Stimulated activated CD8-positive, alpha-beta memory T cell treated with anti-CD3 and anti-CD28 coated beads, Interleukin-4, amount 100 ng/mL, for 4 hours (primary cell): ENCODE measurements at places on chromosomes 3 and 15.

- DNase-seq, result no peak
Measured at GRCh38 chr3:64440498-64440897, 215.2 kb upstream of the PRICKLE2 start.

DNA sequence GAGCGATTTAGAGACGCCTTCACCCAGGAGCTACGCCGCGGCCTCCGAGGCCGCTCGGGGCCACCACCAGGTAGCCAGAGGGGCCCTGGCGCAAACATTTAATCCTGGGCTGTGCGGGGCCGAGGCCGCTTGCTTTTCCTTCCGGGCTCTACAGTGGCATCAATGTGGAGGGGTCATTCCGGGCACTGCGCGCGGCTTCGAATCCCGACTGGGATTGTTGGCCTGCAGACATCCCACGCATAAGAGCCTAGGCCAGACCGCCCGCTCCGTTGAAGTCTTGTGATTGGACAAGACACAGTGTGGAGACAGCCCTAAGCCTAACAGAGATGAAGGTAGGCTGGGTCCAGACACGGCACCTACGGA, 568 bp upstream of the NCBP2 start:
- no peak for DNase-seq

- DNase-seq, result no peak
Measured at GRCh38 chr3:7640787-7641186, 779.9 kb downstream of the GRM7 start.

DNA sequence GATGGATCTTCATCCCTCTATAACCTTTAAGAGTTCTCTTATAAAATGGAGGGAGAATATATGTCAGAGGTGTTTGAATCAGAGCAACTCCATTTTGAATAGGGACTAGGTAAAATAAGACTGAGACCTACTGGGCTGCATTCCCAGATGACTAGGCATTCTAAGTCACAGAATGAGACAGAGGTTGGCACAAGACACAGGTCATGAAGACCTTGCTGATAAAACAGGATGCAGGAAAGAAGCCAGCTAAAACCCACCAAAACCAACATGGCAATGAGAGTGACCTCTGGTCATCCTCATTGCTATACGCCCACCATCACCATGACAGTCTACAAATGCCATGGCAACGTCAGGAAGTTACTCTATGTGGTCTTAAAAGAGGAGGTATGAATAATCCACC, 211.0 kb downstream of the GBE1 start:
- DNase-seq, result no peak

DNA sequence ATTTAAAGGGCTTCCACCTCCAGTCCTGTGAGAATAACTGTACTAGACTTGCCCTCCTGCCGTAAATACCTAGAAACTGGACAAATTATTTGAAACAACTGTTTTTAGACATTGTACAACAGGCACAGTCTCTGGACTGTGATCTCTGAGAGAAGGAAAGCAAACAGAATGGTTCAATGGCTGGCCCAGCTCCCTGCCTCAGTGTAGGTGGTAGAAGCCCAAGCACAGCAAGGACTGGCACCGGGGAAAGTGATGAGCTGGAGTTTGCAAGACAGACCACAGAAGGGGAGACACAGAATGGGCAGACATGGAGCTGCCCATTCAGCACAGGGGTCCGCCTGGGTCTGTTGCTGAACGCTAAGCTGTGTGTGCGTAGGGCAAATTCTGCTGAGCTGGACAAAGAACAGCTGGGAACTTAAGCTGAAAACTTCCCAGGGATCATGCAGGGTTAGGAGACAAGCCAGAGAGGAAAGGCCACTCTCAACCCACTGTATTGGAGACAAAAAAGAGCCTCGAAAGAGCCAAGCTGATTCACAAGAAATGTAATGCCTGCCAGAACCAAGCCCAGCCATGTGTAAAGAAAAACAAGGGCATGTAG, 52.6 kb upstream of the SEC61A1 start:
- no peak for DNase-seq

DNA sequence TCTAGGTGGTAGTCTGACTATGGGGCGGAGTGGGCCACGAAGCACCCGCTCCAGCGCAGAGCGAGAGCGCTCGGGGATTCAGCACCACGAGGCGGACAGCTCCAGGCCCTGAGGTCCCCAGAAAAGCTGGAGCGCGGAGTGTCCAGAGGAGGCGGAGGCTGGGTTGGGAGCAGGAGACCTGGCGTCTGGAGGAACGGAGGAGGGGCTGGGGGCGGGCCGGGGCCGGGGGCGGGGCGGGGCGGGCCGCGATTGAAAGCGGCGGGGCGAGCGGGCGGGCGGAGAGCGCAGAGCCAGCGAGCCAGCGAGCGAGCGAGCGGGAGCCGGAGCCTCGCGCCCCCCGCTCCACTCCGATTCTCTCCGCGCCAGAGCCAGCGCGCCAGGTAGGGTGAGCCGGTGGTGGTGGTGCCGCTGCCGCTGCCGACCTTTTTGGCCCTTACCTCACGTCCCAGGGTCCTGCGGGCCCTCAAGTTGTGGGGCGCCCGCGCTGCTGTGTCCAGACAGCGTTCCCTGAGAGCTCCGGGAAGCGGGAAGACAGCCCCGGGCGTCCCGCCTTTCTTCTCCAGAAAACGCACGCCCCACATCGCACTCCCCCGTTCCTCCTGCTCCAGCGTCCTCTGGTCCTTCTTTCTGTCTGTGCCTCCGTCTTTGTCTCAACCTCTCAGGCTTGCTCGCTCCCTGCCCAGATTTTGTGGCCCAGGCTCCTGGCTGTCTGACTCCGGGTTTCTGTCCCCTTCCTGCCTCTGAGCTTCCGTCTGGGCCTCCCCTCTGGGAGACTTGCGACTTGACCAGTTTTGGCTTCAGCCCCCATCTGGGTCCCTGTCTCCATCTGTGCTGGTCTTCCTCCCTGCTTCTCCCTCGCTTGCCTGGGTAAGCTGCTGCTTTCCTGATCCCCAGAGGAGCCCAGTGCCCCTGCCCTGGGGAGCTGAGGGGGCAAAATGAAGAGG, at the start of gene GRM2:
Gene GRM2 (plus strand): TSS at position 281 of the 944 bp plus-strand sequence. CDS start 1,916 bp downstream, outside the sequence.
- DNase-seq, result no peak

GRCh38 chr3:29537889-29538609, 257.2 kb downstream of the RBMS3 start:
- DNase-seq, result no peak

GRCh38 chr3:141575879-141576743, 89.3 kb downstream of the RASA2 start:
- DNase-seq, result no peak

- DNase-seq, result no peak
Measured at GRCh38 chr3:194348354-194348753, 2.8 kb downstream of the CPN2 start.

DNA sequence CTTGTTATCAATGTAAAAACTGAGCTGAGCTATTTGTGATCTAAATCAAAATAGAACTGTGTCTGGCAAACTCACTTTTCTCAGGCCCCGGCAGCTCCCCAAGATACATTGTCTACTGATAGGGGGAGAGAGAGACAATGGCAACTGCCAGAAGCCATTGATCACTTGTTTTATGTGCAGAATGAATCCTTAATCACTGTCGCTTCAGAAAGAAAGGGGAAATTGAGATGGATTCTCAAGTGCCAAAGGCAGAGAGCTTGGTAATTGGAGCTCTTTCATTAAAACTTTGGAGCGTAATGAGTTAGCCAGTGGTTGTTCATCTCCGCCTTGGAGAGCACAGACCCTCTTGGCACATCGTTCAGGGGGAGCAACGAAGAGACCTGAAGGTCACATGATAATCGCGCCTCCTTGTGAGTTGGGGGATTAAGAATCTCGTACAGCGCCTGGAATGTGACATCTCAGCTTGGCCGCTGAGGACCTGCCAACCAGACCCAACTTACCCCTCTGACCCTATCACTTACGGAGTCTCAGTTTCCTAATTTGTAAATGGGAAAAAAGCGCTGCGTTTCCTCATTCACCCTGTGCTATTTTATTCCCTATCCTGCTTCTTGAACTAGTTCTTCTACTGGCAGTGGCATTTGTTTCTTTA, 252.8 kb downstream of the VPS13C start:
- DNase-seq, result no peak

- no peak for DNase-seq
Measured at GRCh38 chr3:32498252-32498651, 4.4 kb downstream of the CMTM6 start.

DNA sequence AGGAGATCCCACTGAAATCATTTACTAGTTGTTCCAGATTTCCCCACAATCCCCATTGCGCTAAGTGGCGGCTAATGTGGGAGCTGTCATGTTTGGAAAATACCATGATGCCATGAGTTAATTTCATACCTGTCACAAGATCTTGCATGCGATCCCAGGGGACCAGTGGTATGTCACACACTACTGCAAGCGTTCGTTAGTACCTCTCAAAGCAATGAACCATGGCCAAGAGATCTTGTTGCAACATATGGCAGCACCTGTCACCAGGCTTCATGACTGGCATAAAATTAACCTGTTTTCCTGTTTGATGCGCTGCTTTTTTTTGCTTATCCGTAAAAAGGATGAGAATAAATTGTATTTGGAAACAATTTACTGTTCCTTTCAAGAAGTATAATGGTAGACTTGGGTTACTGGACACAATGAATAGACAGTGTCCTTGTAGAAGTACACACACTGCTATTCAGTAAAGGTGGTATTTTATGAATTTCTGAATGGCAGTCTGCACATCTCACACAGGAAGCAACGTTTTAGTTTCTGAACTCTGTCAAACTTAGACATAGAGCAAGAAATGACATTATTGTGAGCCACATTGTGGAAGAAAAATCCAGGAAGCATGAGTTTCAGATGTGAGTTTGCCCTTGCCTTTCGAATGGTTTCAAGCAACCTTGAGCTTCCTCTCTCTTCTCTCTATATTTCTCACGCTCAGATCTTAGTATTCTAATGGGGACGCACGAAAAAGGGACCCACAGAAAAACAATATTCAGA, 81.9 kb downstream of the CHL1 start:
- no peak for DNase-seq

GRCh38 chr3:187665764-187666402, 4.3 kb downstream of the SST start:
- no peak for DNase-seq

- DNase-seq, result no peak
Measured at GRCh38 chr3:190142041-190142440, 21.3 kb upstream of the P3H2 start.

DNA sequence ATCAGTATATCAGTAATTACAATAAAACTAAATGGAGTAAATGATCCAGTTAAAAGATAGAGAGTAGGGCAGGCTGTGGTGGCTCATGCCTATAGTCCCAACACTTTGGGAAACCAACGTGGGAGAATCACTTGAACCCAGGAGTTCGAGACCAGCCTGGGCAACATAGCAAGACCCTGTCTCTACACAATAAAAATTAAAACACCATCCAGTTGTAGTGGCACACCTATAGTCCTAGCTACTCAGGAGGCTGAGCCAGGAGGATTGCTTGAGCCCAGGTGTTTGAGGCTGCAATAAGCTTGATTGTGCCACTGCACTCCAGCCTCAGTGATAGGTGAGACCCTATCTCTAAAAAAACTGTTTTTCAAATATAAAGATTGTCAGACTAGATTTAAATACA, 5.9 kb upstream of the KCNMB3 start:
- no peak for DNase-seq

GRCh38 chr3:132037581-132037980, 2.8 kb upstream of the CPNE4 start:
- no peak for DNase-seq

GRCh38 chr3:58251631-58252035, 14.0 kb downstream of the ABHD6 start:
- DNase-seq, result no peak

GRCh38 chr3:13141991-13142412, 68.8 kb upstream of the IQSEC1 start:
- no peak for DNase-seq

- no peak for DNase-seq
Measured at GRCh38 chr15:66498501-66499386, 1.2 kb upstream of the SNAPC5 start.

DNA sequence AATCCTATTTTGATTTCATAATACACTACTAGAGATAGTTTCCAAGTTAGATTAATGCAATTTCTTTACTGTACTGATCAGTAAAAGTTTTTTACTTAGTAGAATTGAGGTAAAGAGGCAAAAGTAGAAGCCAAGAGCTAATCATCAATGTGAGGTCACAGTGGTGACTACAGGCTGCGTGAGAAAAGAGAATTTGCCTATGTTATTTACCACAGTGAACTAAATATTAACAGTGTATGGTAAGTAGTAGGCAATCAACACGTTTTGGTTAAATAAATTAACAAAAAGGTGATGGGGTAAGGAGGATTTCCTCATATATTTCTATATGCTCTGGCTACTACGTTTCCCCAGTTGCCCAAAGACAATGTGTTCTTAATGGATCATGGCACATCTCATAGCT, 202.2 kb upstream of the CMC1 start:
- DNase-seq, result no peak

DNA sequence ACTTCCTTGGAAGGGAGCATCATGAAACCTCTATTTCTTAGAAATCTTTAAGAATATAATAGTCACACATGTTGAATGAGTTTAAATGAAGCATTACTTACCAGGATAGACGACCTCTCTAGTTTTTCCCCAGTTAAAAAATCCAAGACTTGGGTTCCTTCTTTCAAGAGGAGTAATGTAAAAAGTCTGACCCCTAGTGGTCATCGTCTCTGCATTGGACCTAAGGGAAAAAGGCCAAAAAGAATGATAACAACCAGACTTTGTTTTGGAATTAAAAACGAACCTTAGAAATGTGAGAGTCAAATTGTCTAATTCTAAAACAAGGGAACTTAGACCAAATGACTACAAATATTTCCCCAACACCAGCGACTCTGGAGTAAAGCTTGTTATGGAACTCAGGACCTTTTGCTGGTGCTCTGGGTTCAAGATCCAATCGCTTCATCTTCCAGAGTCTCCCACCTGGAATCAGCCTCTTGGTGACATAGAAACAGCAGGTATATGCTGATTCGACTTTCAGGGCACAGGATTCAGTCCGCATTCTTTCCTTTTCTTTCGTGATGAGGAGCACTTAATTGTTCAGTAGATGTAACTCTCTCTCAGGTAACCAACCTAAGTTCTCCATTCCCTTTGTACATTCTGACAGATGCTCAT, 214.8 kb upstream of the TPRG1 start:
- DNase-seq, result no peak

GRCh38 chr3:48466386-48467109, 20.0 kb downstream of the ATRIP start:
- DNase-seq, result no peak

GRCh38 chr3:14453876-14454638, 51.7 kb downstream of the SLC6A6 start:
- no peak for DNase-seq

- no peak for DNase-seq
Measured at GRCh38 chr3:94256888-94257813, 194.3 kb downstream of the NSUN3 start.

- DNase-seq, result no peak
Measured at GRCh38 chr3:47223755-47224154, 58.8 kb downstream of the KIF9 start.

- DNase-seq, result no peak
Measured at GRCh38 chr3:156037356-156037755, 83.0 kb upstream of the KCNAB1 start.
